BJ (cell line): ENCODE measurements at places on chromosomes 2 and 18. TPM values are rescaled to one million over a fixed set of nuclear protein-coding genes. Genes with fewer than 3 reads are reported as not detected.

DNA sequence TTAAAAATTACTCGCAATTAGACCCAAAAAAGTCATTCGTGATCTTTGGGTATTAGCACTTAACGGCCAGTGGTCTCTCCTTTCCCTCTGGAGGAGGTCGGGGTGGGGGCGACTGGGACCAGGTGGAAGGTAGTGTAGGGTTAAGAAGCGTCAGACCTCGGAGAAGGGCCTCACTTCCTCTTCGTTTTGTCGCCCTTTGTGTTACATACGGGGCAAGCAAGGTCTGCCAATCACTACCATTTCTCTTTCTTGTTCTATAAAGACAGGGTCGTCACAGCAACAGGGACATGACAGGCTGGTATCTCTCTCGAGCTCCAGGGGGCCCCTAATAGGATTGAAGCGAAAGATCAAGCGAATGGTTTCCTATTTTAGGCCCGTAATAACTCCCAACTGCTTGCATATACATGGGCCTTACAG is 136.6 kb downstream of the INSIG2 start:
- DNase-seq, result no peak

GRCh38 chr18:59466980-59467379 is 107.9 kb upstream of the LMAN1 start:
- DNase-seq, result no peak

DNA sequence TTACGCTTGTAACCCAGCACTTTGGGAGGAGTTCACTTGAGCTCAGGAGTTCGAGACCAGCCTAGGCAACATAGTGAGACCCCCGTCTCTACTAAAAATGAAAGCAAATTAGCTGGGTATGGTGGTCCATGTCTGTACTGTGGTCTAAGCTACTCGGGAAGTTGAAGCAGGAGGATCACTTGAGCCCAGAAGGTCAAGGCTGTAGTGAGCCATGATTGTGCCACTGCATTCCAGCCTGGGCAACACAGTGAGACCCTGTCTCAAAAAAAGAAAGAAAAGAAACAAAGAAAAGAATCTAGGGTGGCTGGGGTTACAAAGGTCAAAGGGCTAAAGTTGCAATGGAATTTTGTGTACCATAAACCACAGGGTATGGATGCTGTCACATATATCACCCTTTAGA is 41.3 kb downstream of the KIF3C start:
- DNase-seq, result no peak

DNA sequence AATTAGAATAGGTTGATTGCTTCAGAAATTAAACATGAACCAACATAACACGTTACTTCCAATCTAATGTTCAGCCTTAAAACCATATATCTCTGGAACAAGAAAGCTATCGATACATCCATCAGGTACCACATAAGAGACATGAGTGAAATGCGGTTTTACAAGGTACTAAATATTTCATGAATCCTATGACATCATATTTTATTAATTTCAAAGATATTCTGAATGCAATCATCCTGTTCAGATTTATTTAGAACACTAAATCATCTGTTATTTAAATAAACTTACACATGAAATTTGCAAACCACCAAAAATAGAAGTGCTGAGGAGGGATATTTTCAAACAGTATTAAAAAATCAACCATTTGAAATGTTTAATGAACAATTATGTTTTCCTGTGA is 119.0 kb downstream of the OSBPL1A start:
- no peak for DNase-seq

Gene CRYGD
- not detected in 2 replicates for polyA plus RNA-seq

DNA sequence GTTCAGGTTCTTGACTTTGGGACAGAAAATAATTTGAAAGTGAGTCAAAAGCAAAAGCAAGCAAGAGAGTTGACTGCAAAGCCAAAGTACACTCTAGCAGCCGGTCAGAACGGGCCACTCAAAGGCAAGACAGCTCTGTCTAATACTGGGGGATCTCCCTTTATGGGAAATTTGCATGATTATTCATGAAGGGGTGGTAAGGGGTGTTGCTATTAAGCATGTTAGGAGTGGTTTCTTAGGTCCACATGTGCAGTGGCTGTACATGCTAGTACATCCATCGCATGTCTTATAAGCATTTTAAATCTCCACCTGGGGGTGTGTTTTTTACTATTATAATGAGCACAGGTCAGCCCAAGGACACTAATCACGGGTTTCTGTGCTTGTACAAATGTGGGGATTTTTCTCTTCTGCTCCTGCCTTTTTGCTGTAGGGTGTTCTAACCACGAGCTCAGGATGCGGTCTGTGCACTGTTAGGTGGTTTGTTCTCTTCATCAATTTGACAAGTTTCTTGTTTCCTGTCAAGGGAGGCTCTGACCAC is 60.2 kb upstream of the SPP2 start:
- no peak for DNase-seq

DNA sequence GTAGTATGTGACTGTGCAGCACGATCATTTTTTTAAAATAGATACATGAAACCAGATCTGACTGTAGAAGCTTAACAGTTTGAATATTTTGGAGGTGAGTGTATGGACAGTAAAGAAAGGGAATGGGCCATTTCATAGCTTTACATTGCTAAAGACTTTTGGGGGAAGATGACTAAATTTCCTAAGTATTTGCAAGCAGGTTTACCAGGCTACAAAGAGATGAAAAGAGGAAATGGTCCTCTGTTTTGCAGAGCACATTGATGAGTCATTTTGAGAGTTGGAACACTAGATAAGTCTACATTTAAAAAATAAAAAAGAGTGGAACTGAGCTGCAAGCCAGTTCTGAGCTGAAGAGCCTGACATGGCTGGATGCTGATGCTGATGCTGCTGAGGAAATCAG is 115.7 kb upstream of the LRATD1 start:
- DNase-seq, result peak; percentile 92

DNA sequence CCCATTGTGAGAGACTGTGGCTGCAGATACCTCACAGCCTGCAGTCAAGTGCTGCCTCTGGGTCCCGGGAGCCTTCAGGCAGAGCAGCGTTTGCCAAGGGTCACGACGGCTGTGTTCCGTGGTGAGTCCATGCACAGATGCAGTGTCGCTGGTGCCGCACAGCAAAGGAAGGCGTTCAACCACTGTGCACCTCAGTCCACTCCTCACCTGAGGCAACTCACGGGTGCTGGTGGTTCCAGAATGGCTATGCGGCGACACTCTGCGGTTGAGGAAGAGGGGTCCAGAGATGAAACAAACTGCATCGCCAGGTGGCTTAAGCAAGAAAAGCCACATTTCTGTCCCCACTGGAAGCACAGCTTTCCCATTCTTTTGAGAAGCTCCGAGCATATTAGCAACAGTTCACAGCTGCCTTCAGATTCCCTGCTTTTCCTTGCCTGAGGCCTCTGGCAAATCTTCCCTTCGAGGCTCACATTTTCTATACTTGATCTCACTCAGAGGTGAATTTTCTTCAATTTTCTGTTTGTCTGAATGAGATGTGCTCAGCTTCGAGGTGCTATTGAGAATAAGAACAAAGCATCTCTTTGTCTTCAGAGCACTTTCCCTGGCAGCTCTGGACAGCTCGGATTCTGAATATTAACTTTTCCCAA is 208.8 kb upstream of the TWIST2 start:
- no peak for DNase-seq

DNA sequence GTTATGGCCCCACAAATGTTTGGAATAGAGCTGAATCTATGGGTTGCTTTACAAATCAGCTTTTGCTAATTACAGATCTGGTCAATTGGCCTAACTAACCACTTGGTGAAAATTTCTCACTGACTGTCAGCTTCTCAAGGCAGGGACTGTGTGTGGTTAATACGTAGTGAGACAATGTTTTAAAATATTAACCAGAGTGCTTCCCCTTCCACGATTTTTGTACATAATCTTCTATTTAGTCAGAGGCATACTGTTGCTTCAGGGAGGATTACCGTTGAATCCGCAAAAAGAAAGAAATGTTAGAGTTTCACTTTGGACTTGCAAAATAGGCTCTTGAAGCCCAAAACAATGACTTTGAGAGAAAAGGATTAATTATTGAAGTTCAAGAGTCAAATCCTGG is 14.9 kb upstream of the KCNS3 start:
- DNase-seq, result no peak

- no peak for DNase-seq
Observed at GRCh38 chr2:36553683-36554082, 44.3 kb downstream of the FEZ2 start.

- no peak for DNase-seq
Observed at GRCh38 chr2:44285174-44285573, 9.9 kb downstream of the SLC3A1 start.

DNA sequence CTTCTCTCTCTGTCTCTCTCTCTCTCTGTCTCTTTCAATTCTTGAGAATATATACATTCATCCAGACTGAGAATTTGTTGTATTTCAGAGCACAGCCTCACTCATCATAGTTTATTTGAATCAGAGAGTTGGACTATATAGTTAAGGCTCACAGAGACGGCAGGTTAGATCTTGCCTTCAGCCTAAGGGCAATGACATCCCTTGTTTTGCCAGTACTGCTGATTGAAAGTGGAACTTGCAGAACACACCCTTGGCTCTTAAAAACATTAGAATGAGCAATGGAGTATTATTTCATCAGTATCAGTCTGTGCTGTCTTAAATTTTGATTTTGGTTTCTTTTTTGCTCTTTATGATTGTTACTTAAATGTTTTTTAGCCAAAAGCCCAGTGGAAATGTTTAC is 62.0 kb upstream of the DSG1 start:
- no peak for DNase-seq

Gene SERPINB13
- not detected in 2 replicates for polyA plus RNA-seq

DNA sequence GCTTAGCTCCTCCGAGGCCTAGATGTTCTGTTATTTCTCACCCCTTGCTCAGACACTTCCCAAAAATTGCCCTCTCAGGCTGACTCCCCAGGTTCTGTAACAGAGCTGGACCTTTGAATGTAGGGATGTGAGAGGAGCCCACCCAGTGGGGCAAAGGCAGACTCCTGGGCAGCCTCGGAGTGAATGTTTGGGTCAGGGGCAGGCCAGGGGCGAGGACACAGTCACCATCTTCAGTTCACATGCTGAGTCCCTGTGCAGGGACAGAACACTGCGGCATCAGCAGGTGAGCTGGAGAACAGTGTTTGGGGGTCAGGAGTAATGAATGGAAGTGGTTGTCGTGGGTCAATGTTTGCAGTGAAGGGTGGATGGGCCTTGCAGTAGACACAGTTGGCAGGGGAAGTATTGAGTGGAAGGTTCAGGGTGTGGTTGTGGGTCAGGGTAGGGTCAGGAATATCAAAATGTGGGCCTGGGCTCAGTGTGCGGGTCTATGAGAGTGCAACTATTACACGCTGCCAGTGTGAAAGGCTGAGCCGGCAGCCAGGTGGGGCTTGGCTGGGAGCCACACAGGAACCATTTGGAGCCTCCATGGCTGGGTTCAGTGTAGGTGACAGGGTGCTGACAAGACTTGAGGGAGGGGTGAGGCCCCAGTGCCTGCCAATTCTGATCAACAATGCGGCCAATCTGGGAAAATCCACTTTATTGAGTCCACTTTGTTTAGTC is 4.4 kb downstream of the IHH start:
- no peak for DNase-seq

GRCh38 chr18:63271881-63272299 is 47.7 kb downstream of the BCL2 start:
- DNase-seq, result no peak

DNA sequence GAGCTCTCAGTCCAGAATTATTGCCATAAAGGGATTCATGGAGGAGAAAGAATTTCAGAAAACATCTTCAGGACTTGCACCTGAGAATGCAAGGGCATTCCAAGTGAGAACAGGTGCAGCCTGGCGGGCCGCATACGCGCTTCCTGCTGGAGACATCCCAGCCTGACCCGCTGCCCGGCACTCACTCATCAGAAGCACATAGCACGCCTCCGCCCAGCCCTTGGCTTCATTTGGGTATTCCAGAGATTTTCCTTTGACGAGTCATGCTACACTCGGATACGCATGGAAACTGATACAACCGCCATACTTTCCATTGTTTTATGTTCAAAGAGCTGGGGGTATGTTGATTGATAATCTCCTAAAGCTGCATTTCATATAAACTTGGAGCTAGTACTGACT is 228.0 kb upstream of the ID2 start:
- no peak for DNase-seq

- DNase-seq, result no peak
Observed at GRCh38 chr2:224440988-224441387, 39.1 kb upstream of the FAM124B start.

Gene RGPD3
- polyA plus RNA-seq, result 0.02 and 0.10 TPM in 2 replicates

DNA sequence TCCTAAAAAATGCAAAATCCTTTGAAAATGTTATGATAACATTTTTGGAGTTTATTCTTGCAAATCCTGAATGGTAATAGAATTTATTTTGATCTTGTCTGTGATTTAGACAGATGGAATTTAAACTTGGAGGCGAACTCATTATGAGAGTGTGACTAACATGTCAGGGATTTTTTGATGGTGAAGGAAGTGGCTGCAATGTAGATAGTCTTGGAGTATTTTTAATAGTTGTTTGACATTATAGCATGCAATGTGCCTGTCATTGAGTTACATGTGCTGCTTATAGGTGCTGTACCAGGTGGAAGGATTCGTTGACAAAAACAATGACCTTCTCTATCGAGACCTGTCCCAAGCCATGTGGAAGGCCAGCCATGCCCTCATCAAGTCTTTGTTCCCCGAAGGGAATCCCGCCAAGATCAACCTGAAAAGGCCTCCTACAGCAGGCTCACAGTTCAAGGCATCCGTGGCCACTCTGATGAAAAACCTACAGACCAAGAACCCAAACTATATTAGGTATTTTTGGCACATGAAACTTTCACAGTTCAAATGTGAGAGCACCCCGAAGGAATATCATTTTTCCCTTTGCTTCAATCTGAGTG is 141.8 kb downstream of the MYO1B start:
- peak; percentile 58 for DNase-seq

DNA sequence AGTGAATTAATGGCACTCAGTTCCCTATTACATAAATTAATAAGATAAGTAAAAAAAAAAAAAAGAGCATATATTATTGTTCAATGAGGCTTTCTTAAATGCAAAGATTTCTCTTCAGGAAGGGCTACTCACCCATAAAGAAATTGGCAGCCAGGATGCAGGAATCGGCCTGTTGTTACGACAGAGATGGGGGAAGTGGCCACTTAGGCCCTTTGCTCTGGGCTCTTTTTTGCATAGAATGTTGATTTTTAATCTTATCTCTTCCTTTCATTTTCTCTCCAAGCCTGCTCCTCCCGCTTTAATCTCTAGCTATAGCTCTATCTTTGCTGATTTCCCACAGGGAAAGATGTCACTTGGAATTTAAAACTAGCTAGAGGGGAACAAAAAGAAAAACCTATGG is 391.8 kb upstream of the CRIM1 start:
- DNase-seq, result no peak

GRCh38 chr2:10258726-10259125 is 44.0 kb upstream of the HPCAL1 start:
- no peak for DNase-seq

- no peak for DNase-seq
Observed at GRCh38 chr2:72062336-72062735, 85.3 kb downstream of the CYP26B1 start.

DNA sequence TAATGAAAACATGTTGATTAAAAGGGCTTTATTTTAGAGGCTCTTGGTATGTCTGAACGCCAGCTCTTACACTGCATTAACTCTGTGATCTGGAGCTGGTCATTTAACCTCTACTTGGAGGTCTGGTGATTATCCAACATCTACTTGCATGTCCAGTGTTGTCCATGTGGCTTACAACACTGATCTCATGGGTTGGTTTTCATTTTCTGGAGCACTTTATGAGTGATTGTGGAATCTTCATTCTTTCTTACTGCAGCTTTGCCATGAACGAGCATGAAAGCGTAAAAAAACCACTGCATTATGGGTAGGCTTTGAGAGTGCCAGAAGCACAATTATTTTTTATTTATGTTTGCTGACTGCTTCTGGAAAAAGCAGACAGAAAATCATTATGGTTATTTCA is 4.8 kb downstream of the CCDC195 start:
- no peak for DNase-seq

- DNase-seq, result no peak
Observed at GRCh38 chr18:79915161-79916127, 36.0 kb downstream of the SLC66A2 start.

GRCh38 chr18:74544898-74545297 is 10.6 kb downstream of the CNDP1 start:
- no peak for DNase-seq
